Effector CD8-positive, alpha-beta T cell (primary cell): ENCODE measurements at places on chromosomes 1 and 21.

- no peak for DNase-seq
Measured at GRCh38 chr21:45959182-45959581, 22.4 kb upstream of the COL6A1 start.

GRCh38 chr1:198147216-198147615 lies 9.6 kb upstream of the NEK7 start:
- DNase-seq: no peak

DNA sequence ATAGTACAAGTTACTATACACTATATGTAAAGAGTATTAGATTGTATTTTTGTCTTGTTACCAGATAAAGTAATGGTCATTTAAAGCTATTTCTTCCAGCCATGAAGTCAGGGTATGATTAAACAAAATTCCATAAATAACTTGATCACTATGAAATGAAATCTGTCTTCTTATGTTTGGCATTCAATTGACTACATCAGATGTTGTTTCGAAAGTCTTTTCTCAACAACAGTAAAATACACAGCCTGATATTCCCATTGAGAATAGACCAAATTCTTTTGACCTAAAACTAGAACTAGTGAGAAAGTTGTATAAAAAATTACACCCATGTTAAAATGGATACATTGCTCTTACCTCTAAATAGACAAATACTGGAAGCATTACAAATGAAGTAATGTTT lies 134.6 kb upstream of the ADAMTS5 start:
- no peak for DNase-seq

- no peak for DNase-seq
Measured at GRCh38 chr21:35933466-35933865, 126.9 kb downstream of the SETD4 start.

DNA sequence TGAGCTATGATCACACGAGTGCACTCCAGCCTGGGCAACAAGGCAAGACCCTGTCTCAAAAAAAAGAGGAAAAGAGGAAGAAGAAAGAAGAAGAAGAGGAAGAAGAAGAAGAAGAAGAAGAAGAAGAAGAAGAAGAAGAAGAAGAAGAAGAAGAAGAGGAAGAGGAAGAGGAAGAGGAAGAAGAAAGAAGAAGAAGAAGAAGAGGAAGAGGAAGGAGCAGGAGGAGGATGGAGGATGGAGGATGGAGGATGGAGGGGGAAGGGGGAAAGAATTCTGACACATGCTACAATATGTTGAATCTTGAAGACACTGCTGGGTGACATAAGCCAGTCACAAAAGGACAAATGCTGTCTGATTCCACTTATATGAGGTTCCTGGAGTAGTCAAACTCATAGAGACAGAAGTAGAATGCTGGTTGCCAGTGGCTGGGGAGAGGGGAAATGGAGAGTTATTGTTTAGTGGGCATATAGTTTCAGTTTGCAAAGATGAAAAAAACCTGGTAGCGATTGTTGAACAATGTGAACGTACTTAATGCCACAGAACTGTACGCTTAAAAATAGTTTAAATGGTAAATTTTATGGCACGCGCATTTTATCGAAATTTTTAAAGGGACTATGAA lies 47.3 kb upstream of the COA6 start:
- no peak for DNase-seq

GRCh38 chr21:9837946-9838737 lies 683.2 kb upstream of the TPTE start:
- DNase-seq: no peak

- DNase-seq: no peak
Measured at GRCh38 chr1:16010837-16011236, 6.8 kb downstream of the SRARP start.

DNA sequence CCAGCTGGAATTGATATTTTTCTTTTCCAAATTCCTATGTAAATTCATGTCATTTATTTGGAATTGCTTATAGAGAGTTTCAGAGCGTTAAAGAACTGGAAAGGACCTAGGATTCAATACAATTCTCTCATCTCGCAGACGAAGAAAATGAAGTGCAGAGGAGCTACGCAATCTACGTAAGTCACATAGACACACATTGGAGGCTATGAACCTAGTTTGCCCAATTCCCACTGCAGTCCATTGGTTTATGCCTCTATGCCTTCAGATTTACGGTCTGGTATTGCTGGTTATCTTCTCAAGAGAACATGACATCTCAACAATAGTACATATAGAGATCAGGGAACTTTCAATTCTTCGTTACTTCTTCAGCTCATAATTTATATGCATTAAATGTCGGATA lies 971 bp upstream of the RNF2 start:
- no peak for DNase-seq

- no peak for DNase-seq
Measured at GRCh38 chr1:242455052-242455361, 69.5 kb downstream of the PLD5 start.

DNA sequence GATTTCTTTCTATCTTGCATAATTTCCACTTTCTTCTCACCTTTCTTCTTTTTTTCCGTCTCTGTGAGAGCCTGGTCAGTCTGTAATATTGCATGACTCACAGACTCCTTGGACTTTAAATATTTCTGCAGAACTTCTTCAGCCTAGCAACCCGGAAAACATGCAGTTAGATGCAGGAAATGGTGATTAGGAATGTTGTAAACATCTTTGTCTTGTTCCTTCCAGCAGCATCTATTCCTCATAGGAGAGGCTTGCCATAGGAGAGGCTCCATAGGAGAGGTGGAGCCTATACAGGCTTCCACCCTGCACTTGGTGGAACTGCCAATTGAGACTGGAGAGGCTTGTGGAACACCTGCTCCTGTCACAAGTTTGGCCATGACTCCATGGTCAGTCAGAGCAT lies 10.0 kb downstream of the GBP5 start:
- DNase-seq: no peak

DNA sequence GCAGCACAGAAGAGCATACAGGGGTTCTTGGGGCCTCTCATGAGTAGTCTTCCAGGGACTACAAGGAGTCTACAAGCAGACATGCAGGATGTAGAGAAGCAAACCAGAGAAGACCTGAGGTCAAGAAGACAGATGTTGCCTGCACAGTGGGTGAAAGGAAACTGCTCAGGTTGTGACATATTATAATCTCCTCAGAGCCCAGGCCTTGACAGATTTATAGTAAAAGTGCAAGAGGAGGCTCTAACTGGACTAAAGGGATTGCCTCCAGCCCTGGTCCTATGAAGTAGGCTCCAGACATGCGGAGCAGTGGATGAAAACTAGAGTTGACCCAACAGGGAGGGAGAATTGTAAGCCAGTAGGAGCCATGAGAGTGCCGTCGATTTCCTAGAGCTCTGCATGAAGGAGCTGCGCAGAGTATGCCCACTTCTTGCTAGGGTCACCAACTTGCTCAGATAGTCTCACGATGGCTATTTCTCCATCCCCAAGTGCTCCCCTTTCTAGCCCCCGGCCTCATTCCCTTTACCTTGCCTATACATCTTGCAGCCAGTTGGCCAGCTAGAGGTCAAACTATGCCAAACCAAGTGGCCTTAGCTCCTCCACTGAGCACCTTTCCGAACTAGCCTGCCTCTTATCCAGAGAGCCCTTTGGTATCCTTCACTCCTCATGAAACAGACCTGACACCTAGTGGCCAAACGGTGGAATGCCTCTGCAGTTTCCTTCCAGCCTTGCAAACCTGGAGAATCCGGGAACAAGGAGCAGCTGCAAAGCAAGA lies 36.2 kb upstream of the IPO9 start:
- peak; percentile 21 for DNase-seq

- DNase-seq: no peak
Measured at GRCh38 chr1:169495046-169495775, 9.5 kb upstream of the SLC19A2 start.

GRCh38 chr1:193476748-193477147 lies 290.3 kb upstream of the B3GALT2 start:
- DNase-seq: no peak

- DNase-seq: no peak
Measured at GRCh38 chr1:115402753-115403184, 64.7 kb upstream of the NGF start.

DNA sequence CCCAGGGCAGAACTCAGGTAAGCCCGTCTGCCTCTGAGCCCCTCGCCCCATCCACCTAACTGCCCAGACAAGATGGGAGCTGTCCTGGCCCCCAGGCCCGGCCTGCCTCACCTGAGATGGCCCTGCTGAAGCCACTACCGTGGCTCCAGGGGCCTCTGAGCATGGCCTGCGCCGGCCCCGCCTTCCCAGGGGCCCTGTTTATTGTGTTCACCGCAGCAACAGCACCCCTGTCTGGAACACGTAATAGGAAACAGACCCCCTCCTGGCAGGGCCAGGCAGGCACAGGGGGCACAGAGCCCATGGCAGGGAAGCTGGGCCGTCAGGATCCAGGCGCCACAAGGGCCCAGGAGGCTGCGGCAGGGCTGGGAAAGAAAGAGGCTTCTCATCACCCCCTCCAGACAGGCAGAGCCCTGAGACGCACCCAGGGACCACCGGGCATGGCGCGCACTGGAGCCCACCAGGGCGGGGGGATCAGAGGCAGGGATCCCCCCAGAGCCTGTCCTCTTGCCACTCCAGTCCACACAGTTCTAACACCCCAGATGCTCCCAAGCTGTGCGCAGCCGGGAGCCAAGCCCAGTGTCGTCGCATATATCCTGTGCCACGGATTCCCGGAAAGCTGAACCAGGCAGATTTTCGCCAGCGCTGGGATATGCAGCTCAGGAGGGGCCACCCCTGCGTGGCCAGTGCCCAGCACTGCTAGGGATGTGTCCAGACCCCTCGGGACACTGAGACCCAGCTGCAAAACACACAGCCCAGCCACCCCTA lies 62.6 kb downstream of the ARHGEF16 start:
- no peak for DNase-seq

GRCh38 chr21:17779496-17779895 lies 39.7 kb downstream of the C21orf91 start:
- DNase-seq: no peak

- DNase-seq: no peak
Measured at GRCh38 chr1:158654571-158654970, 31.9 kb downstream of the SPTA1 start.

DNA sequence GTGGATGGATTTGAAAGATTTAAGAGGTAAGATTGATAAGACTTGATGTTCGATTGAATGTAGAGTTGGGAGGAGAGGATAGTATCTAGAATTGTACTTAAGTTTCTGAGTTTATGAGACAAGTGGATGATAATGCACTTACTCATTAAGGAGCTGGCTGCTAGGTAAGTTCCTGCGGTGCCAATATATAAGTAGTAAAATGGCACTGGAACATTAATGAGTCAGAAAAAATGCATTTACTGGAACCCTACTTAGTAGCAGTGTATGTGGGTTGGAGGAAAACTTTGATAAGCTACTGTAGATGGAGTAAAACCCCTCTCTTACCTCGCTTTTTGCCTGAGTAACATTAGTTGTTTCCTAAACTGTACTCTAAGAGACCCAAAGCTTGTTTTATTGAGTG lies 68.2 kb downstream of the ZFYVE9 start:
- DNase-seq: no peak

GRCh38 chr1:100320311-100321099 lies 31.8 kb upstream of the CDC14A start:
- no peak for DNase-seq

GRCh38 chr1:214603819-214604252 lies 841 bp downstream of the CENPF start:
- no peak for DNase-seq

GRCh38 chr1:202217951-202218350 lies 24.4 kb downstream of the LGR6 start:
- DNase-seq: no peak

DNA sequence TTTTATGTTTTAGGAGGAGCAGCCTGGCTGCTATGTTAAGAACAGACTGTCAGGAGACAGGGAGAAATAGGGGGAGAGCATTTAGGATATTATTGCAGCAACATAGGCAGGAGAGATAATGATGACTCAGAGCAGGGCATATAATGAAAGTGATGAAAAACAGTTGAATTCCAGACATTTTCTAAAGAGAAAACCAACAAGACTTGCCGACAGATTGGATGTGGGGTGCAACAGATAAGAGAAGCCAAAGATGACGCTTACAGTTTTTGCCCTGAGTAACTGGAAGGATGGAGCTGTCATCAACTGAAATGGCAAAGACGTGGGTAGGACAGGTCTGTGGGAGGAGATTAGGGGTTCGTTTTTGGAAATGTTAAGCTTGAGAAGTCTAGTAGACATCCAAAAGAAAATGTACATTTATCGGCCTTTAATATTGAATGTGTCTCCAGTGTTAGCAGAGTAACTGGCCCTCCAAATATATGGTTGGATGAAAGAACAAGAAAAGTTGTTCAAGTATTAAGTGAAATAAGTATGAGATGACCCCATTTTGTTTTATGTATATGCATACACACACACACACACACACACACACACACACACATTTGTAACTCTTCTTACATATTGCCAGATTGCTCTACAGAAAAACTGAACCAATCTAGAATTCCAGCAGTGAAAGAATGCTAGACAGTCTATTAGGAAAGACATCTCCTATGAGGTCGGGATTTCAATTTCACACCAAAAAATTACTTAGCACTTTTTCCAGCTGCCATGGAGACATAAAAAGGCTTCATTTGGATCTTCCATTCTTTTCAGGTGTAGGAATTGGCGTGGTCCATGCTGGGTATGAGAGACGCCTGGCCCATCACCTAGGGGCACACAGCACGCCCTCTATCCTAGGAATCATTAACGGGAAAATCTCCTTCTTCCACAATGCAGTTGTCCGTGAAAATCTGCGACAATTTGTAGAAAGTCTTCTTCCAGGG lies 17.2 kb downstream of the DNAJC16 start:
- DNase-seq: no peak

- no peak for DNase-seq
Measured at GRCh38 chr1:87052961-87053360, 138.5 kb downstream of the HS2ST1 start.

DNA sequence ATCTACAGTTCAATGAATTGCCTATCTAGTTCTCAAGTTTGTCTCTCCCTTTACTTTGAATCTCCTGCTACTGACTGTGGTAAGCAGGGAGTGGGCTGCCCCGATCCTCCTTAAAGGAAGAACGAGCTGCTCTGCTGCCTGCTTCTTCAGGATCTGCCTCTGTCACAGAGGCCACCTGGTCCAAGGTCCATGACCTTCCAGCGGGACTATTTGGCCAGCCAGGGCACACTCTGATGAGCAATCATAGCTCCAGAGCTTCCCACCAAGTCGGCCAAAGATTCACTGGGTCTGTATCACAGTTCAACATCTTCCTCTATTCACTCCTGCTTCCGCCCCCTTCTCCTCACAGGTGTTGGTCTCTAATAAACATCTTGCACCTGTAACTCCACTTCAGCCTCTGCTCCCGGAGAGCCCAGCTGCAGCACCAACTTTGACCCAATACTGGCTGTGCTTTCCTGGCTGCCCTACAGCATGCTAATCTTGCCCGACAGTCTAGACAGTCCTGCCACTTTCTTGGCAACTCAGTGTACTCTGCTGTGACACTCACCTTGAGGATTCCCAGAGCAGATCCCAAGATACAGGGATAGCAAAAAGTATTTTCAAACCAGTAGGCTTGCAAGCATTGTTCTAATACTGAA lies 16.9 kb upstream of the MAP10 start:
- DNase-seq: no peak

GRCh38 chr1:16727190-16728111 lies 12.9 kb upstream of the RNU1-4 start:
- no peak for DNase-seq

- no peak for DNase-seq
Measured at GRCh38 chr1:6034750-6035096, 11.0 kb upstream of the KCNAB2 start.
